Left renal cortex interstitium (tissue), 4 donors: ENCODE measurements at places on chromosomes 16 and 17. TPM values are rescaled to one million over a fixed set of nuclear protein-coding genes. Genes with fewer than 3 reads are reported as not detected.

GRCh38 chr17:74645010-74645409, 21.5 kb upstream of the CD300E start:
- no peak for DNase-seq

DNA sequence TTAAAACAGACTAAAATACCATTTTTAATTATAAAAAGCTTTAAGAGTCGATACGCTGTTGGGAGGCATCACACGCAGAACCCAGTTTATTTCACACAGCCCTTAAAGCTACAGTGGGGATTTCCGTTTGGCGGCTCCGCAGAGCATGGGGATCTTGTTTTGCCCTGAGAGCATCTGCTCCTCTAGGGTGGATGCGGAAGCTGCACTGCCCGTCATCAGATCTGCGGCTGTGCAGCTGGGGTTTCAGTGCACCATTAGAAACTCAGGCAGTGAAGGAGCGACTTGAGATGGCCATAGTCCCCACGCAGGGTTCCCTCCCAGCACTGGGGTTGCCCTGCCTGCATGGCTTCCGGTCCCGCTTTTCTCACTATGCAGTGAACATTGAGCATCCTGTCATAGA, 62.2 kb upstream of the CHMP6 start:
- DNase-seq = no peak

The USP6 gene
- polyA plus RNA-seq = 2.2 TPM

DNA sequence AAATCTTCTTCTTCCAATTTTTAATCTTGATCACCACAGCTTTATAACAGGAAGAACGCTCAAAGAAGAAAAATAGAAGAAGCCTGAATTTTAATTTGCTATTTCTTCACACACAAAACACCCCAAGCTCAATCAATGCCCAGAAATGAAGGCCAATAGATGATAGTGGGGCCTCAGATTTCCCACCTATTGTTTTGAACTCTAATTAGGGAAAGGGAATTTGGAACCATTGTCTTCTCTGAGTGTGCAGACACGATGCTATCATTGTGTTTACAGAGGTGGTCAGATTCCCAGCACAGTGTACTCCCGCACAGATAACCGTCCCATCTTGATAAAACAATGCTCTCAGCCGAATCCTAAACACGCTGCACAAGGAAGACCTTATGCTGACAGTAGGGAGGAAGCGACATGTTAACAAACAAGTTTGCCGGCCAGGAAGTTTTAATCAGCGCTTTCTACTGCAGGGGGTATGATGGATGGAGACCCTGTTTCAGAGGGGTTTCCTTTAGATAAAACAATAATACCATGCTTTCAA, 684.7 kb downstream of the MAF start:
- no peak for DNase-seq

The ATP2A3 gene
- polyA plus RNA-seq = 3.9 TPM

The ADGRG3 gene
- 0.32 TPM for polyA plus RNA-seq

DNA sequence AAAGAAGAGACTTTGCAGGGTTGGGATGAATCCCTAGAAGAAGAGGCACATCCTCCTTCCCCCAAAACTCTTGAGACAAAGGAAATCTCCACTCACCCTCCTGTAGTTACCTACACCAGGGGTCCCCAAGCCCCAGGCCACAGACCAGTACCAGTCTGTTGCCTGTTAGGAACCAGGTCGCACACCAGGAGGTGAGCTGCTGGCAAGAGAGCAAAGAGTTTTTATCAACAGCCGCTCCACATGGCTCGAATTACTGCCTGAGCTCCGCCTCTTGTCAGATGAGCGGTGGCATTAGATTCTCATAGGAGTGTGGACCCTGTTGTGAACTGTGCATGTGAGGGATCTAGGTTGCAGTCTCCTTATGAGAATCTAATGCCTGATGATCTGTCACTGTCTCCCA, 98.9 kb downstream of the CCT6B start:
- no peak for DNase-seq

The SGCA gene
- 0.83 TPM for polyA plus RNA-seq

GRCh38 chr17:2700030-2700490, 11.5 kb downstream of the CLUH start:
- no peak for DNase-seq

DNA sequence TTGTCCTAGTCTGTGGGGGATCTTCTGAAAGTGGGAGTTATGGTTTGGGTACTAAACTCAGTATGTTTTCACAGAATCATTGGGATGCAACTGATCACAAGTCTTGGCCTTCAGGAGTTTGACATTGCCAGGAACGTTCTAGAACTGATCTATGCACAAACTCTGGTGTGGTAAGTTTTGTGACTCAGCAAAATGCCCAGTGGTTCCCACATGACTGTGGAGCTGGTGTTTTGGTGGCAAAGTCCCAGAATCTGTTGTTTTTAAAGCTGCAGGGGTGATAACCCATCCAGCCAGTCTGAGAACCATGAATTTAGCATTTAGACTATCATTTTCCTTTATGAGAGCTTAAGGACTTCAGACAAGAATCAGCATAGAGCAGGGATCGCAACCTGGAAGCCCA, 40.6 kb downstream of the GDE1 start:
- no peak for DNase-seq

The HSD17B2 gene
- 34.8 TPM for polyA plus RNA-seq

DNA sequence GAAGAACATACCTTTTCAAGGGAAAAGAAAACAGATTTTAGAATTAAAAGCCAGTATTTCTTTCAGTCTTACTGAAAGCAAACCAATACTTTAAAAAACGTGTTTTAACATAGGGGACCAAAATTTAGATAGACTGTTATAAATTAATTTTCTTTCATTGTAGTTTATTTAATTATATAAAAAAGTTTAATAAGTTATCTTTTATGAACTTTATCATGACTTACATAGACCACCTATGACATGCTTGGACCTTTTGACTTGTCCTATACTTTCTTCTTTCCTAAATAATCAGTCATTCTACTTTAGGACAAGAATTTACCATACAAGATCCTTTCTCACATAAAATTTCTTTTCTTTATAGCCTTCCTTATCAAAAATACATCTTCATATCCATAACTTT, 102.0 kb upstream of the HAS3 start:
- no peak for DNase-seq

- DNase-seq = no peak
Observed at GRCh38 chr17:77869041-77869599, 89.4 kb upstream of the TNRC6C start.
